ENCODE measurements at places on chromosomes 12 and 14. TPM values are rescaled to one million over a fixed set of nuclear protein-coding genes. Genes with fewer than 3 reads are reported as not detected.

DNA sequence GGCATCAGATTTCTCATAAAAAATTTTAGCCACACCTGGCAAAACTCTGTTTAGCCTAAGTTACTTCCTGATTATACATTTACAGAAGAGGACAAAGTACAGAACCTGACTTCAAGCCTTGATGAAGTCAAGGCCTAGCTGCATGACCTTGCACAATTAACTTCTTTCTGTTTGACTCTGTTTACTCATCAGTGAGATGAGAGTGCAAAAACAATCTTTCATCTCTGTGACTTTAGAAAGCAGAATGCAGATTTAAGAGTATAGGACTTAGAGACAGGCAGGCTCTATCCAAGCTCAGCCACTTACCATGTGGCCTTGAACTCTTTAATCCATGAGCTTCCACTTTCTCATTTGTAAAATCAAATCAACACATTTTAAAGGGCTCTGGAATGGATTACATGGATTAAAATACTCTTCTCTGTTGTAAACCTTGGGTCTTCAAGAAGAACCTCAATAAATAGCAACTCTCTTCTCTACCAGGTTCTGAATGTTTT, 1178.9 kb downstream of the FLRT2 start:
- no peak for DNase-seq

DNA sequence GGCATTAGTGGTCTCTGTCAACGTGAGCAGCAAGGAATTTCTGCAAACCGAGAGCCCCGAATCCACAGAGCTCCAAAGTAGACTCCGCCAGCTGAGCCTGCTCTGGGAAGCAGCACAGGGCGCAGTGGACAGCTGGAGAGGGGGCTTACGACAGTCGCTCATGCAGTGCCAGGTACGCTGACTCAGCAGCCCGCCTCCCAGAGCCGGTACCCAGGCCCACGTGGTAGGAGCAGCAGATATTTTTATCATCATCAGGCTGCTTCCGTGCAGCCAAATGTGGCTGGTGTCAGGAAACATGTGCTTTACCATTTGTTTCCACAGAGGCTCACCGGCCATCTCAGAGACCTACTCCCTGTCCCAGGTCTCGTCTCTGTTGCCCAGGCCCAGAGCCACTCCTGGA, 73.7 kb downstream of the ESR2 start:
- DNase-seq, result peak; percentile 75

DNA sequence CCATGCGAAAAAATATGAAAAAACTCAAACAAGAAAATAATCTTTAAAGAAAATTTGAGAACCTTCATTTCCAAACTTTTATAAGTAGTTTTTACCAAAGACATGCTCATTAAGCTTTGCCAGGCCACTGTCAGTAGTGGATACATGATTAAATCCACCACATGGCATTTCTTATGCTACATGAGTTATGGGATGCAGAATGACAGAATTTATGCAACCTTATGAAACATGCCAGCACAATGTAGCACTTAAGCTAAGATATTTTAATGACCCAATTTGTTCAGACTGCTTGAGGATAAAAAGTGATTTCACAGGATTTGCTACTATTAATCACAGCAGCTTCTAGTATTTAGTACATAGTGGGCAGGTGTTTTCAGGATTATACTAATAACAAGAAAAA, 123.3 kb downstream of the ATP23 start:
- DNase-seq, result no peak

DNA sequence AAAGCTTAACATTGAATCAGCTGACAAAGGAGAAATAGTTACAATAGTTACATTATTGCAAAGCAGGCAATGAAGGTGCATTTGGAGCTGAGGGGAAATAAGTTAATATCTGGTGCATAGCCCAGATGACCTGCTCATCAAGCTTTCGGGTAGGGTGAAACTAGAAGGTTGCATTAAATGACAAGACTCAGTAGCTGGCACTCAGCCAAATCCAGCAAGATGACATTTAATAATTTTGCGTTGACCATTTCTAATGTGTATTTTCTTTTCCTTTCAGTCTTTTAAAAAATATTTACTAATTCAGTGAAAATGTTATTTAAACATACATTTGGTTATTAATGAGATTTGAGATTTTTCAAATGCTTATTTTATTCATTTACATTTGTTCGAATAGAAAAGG, 188.6 kb downstream of the SLC5A8 start:
- no peak for DNase-seq

The FAM186B gene
- 0.04 TPM for polyA plus RNA-seq

DNA sequence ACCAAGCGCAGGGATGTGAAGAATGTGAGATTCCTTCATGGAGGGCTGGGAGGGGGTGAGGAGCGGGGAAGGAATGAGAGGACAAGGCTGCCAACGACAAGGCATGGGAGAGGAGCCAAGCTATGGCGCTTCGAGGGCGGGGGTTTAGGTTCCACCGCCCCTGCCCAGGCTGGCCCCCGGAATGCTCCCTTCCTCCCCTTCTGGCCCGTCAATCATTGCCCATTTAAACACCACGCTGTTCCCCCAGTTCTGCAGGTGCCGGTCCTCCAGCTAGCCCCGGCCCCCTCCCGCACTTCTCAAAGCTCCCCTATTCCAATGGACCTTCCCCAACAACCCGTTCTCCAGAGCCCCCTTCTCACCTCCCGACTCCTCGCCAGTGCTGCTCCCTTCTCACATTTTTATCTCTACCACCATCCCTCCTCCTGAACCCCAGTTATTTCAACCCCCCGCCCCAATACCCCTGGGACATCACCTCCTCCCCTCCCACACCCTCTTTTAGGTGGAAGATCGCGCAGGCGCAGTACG, 428 bp downstream of the RNF41 start:
- DNase-seq, result peak; percentile 58

DNA sequence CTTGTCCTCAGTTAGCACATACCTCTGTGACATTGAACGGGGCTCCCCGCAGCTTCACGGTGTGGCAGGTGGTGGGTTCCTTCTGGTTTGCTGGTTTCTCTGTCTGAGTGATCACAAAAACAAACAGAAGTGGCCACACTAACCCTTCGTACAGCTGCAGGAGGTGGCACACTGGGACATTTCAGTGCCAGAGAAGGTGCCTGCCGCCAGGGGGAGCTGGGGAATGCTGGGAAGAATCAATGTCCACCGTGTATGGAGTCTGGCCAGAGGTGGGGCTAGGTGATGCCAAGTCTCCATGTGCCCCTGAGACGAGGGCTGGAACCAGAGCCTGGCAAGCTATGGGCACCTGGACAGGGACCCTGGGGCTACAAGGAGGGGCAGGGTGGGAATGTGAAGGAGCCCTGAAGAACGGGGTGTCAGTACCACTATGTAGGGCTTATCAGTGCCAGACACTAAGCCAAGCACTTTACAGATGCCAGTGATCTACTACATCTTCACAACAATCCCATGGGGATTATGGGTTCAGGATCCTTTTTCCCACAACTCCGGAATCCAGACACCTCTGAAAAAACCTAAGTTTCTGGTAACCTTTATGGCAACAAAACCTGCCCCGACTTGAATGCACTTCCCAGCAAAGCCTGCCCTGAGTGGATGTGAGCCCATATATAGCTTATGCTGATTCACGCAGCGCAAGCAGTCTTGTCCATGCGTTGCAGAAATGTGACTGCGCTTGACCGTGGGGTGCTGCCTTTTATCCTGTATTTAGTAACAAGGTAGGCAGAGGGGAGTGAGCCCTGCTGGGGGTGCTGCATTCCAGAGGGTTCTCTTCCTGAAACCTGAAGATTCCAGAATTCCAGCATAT, 10.8 kb downstream of the RBM19 start:
- no peak for DNase-seq

GRCh38 chr12:54393207-54393609, 8.7 kb upstream of the ZNF385A start:
- DNase-seq, result no peak

- no peak for DNase-seq
Measured at GRCh38 chr12:3670083-3670620, 82.8 kb downstream of the CRACR2A start.

- no peak for DNase-seq
Measured at GRCh38 chr12:46461459-46461858, 88.9 kb upstream of the SLC38A2 start.

DNA sequence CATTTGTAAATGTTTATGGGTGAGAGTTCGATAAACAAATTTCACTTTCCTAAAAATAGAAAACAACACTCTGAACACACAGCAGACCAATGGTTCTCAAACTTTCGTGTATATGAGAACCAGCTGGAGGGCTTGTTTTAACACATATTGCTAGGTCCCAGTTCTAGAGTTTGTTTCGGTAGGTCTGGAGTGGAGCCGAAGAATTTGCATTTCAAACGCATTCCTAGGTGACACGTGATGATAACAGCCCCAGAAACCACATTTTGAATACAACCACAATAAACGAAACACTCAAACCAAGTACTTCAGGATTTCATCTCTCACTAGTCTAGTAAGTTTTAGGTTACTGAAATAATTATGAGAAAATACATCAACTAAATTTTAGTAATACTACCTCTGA, 17.1 kb downstream of the SEC23A start:
- DNase-seq, result no peak

- no peak for DNase-seq
Measured at GRCh38 chr14:91872011-91872501, 4.7 kb upstream of the TC2N start.

DNA sequence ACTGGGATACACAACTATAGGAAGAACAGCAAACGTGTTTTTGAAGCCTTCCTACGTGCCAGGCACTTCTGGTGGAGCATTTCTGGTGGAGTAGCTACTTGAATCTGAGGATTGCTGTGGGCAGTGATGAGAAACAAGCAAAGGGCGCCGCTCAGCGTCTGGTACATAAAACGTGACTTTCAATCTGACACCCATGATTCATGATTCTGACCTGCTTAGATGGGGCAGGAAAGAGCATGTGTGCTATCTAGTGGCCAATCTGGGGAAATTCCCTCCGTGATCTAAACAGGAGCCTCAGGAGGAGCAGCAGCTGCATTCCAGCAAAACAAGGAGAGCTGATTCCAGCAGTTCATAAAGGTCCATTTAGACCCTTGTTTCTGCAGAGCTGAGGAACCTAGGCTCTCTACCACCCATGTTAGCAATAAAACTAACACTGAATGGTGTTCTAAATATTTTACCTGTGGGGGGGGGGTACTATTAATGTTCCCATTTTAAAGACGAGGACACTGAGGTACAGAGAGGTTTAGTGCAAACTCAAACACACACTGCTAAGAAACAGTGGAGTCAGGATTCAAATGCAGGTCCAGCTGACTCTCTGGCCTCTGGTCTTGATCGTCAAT, 37.8 kb downstream of the PAH start:
- DNase-seq, result no peak

DNA sequence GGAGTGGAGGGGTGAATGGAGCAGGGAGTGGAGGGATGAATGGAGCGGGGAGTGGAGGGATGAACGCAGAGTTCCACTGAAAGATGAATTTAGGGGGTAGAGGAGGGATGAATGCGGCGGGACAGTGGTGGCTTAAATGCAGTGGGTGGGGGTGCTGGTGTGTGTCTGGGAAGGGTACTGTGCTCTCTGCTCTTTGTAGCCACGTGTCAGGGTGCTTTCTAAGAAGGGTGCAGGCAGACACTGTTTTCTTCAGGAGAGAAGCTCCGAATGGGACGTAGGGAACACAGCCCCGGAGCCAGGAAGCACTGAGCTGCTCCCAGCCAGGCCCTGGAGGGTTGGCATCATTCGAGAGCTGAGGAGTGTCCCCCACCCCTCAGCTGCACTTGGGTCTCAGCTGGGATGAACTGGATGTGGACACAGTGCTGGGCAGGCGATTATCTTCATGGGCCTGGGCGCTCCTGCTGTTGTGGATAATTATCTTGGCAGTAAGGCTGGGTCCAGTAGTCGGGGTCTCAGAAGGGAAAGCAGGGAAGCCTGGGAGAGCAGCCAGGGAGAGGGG, 9.5 kb upstream of the CEP170B start:
- no peak for DNase-seq

The PTGDR gene
- 0.33 TPM for polyA plus RNA-seq

The KRT8 gene
- polyA plus RNA-seq, result 161 TPM

The IL31 gene
- polyA plus RNA-seq, result not detected

The TRIM9 gene
- 0.48 TPM for polyA plus RNA-seq

DNA sequence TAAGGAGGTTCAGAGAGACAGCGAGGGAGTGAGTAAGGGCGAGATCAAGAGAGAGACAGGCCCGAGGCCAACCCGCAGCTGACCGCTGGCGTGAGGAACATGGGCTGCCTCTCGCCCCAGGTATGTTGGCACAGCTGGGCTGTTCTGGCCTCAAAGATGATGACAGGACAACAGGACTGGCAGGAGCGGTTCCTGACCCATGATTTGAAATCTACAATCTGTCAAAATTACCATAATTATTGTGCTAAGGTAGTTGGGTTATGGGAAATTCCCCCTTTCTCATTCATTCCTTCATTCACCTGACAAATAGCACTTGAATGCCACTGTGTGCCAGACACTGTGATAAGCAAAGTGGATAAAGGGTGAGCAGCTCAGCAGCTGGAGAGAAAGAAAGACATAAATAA, 5.1 kb upstream of the ENDOU start:
- no peak for DNase-seq

All from heart right ventricle (tissue), 16 donors.